NCI-H82 (cell line): ENCODE measurements at places on chromosomes 4 and X.
A peak's percentile ranks its signal among the peaks of the same experiment; 100 is the strongest.

- DNase-seq, result no peak
Measured at GRCh38 chrX:51955200-51955599, 61.8 kb downstream of the MAGED1 start.

DNA sequence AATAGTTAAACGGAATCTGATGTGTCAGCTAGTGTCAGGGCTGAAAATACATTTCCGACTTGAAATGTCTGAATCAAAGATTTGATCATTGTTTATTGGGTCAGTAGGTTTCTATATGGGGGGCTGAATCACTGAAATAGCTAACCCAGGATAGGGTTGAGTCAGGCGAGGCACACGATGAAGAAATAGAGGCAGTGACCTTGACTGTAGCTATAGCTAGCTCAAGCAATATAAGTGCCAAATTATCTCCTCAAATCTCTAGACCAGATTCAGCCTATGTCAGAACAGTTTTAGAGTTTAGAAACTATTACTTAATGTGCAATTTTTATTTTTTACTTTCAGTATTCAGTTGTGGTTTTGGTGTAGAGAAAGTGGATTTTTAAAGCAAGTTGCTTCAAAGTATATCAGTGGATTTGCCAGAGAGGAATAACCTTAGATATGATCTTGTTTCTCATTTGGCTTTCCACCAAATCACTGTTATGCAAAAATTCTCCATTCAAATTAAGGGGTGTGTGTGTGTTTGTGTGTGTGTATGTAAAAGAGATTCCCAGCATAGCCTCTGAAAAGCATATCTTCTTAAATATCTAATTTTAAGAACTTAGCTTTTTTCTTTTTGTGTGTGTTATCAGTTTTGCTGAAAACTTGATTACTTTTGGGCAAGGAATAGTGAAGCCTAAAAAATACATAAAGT is 100.3 kb upstream of the RPL34 start:
- DNase-seq, result no peak

DNA sequence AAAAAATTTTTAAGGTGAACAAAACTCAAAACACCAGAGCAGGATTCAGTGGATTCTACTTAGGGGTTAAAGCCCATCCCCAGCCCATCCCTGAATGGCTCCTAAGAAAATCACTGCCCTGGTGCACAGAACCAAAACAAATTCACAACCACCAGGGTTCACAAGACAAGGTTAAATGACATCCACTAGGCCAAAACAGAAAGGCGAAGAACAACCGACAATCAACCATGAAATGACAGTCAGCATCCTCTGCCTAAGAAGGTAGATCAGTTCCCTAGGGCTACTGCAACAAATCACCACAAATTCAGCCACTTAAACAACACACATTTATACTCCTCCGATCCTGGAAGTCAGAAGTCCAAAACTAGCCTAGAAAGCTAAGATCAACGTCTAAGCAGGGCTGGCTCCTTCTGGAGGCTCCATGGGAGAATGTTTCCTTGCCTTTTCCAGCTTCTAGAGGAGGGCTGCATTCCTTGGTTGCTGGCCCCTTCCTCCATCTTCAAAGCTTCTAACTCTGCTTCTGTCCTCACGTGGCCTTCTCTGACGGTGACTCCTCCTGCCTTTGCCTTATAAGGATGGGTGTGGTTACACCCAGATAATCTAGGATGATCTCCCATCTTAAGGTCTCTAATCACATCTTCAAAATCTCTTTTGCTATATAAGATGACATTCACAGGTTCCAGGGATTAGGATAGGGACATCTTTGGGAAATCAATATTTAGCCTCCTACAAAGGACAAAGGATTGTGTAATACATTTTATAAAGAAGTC is 1.8 kb downstream of the CCNQ start:
- DNase-seq, result peak; percentile 87

DNA sequence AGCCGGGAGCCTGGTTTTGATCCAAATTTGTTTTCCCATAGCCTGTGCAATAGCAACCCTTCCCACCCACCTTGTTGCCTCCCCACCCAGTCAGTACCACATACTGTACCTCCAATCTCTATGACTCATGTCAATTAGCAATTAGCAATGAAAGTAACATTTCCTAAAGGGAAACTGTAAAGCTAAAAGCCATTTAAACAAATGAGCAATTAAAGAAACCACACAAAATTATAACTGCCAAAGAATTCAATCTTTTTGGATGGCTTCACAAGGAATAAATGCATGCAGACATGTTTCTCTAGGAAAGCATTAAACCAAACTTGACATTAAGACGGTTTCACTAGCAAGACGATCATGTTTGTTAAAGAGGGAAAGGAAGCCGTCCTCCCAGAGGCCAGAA is 169.0 kb upstream of the MAP3K15 start:
- no peak for DNase-seq

GRCh38 chr4:48112017-48112667 is 21.9 kb downstream of the TXK start:
- DNase-seq, result no peak

DNA sequence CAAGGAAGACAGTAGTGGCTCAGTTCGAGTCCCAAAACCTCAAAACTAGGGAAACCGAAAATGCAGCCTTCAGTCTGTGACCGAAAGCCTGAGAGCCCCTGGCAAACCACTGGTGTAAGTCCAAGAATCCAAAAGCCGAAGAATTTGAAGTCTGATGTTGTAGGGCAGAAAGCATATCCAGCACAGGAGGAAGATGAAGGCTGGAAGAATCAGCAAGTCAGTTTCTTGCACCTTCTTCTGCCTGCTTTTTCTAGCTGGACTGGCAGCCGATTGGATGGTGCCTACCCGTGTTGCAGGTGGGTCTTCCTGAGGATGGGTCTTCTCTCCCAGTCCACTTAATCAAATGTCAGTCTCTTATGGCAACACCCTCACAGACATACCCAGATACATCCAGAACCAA is 95.0 kb downstream of the STK32B start:
- DNase-seq, result no peak

GRCh38 chr4:73315091-73315490 is 56.5 kb upstream of the ANKRD17 start:
- no peak for DNase-seq

GRCh38 chr4:147078875-147079658 is 133.4 kb upstream of the TTC29 start:
- no peak for DNase-seq

DNA sequence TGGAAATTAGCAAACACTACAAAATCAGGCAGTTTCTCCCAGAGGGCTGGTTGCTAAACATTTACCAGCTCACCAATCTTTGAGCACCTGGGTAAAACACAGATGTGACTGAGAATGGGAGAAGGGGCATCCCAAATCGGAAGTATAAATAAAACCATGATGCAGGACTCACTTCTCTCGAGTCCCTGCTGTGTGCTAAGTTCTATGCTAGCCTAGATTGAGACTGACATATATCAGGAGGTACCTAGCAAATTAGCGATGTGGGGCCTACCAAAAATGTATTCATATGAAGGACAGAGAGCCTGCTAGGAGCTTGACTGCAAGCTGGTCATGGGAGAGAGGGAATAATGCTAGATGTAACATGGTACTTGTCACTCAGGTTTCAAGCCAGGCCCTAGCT is 171.9 kb upstream of the PGRMC2 start:
- DNase-seq, result no peak

GRCh38 chrX:52220936-52221335 is 36.2 kb downstream of the MAGED4 start:
- no peak for DNase-seq

- DNase-seq, result no peak
Measured at GRCh38 chrX:129632443-129632842, 22.3 kb downstream of the APLN start.

- peak; percentile 37 for DNase-seq
Measured at GRCh38 chr4:109301651-109302360, 652 bp downstream of the COL25A1 start.

- DNase-seq, result peak; percentile 79
Measured at GRCh38 chrX:76427560-76428242, at the start of gene MAGEE1. TSS of gene MAGEE1 (plus strand) at chrX:76427710. CDS start at chrX:76427931, 221 bp downstream.

DNA sequence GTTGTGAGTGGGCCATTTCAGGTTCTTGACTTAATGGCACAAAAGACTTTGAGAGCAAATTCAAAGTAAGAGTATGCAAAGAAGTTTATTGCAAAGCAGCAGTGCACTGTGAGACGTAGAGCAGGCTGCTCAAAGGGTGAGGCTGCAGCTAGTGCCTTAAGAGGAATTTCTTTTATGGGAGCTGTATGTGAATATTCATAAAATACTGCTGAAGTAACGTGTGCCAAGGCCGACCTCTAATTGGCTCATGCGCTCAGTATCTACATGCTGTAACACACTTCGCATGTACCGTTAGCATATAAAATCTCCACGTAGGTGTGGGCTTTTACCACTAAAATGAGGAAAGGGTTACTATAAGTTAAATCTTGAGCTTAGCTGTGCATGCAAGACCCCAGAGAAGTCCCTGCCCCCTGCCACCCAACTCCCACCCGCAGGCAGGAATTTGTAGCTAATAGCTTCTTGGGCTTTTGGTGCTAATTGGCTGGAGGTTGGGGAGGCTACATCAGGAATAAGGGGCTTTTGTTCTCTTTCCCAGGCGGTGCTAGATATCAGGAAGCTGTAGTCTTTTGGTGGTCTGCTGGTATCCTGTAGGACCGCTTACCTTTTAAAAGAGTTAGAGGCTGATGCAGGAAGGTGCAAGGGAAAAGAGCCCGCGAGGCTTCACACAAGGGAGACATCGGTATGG is 47.6 kb downstream of the FSTL5 start:
- peak; percentile 81 for DNase-seq

- DNase-seq, result no peak
Measured at GRCh38 chr4:47462799-47463234, 685 bp downstream of the COMMD8 start.
